ENCODE measurements at places on chromosomes 2 and 18.
A peak's percentile ranks its signal among the peaks of the same experiment; 100 is the strongest.

DNA sequence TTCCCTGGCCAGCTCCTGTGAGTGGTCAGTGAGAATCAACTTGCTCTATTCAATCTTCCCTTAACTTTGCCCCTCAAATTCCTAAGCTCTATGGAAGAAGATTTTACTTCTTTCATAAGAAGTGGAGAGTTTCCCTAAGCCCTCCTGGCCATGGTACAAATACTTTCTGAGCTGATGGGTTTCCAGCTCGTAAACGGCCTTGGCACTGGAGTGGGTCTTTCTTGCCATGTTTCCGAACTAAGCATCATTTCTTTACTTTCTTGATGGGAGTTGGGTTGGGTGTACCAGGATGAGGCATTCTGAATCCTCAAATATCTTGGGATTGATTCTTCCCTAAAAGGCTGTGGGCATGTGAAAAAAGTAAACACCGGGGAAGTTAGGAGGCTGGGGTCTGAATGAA is 72.5 kb downstream of the ACKR3 start:
- no peak for DNase-seq

GRCh38 chr18:35998967-35999366 is 26.5 kb downstream of the RMP24 start:
- no peak for DNase-seq

DNA sequence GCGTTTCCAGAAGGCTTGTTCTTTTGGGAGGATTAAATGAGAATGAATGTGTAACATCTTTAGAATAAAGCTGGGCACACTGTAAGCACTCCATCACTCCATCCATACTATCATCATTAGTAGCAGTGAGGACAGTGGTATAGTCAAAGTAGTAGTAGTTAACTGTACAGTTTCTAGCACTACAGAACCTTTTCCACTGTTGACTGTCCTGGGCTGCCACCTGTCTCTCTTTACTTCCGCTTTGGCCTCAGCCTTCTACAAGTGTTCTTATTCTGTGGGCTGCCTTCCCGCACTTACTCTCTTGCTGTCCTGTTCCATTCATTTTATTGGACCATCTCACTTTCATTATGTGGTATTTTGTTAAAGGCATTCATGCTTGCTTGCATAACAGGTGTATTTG is 3.3 kb downstream of the SLC9A2 start:
- no peak for DNase-seq

DNA sequence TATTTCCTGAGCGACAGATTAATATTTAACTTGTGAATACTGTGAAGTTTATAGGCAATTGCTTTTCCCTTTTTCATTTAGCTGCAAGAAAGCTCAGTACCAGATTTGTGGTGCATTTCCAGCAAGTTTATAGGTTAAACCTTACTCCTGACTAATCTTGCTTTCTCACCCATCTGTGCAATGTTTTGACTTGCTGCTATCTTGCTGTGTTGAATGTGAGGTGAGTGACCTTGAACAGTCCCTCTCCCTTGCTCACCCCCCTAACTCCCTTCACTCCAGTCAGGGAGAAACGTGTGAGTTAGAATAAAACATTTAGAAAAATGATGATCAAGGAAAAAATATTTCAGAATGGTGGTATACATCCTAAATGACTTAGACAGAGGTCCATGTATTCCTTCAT is 39.8 kb upstream of the PARD3B start:
- DNase-seq = no peak

- no peak for DNase-seq
Observed at GRCh38 chr18:48153613-48154481, 223.4 kb upstream of the SMAD2 start.

DNA sequence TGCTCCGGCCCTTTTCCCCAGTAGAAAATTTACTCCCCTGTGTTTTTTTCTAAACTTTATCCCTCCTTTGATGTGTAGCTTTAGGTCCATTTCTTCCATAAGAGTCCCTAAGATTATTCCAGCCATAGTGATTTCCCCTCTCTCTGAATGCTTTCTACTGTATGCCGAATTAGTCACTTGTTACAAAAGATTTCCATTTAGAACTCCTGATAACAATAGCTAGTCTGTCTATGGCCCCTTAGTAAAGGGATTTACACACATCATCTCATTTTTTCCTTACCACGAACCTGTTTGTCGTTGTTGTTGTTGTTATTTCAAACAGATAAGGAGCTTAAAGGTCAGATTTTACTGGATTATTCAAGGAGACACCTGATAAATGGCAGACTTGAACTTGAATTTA is 256.1 kb downstream of the PAX3 start:
- no peak for DNase-seq

DNA sequence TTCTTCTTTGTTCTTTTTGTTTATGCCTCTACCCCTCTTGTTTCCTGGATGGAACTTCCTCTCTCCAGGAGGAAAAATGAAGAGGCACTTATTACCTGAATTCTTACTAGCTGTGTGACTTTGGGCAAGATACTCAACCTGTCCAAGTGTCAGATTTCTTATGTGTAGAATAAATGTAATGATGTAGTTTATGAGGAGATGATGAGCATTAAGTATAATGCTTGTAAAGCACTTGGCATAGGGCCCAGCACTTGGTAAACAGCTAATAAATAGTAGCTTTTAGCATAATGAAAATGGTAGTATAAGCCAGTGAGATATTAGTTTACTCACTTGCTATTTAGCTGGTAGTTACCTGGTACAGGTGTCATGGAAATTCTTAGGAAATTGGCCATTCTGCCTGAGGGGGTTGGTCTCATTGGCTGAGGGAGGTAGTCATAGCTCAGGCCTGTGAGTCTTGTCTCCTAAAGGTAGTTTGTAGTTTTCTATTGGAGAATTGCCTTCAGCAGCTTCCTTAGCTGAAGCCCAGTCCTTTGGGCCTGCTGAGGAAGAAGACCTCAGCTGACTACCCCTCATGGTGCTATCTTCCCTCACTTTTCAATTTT is 133.4 kb upstream of the NABP1 start:
- DNase-seq = no peak

DNA sequence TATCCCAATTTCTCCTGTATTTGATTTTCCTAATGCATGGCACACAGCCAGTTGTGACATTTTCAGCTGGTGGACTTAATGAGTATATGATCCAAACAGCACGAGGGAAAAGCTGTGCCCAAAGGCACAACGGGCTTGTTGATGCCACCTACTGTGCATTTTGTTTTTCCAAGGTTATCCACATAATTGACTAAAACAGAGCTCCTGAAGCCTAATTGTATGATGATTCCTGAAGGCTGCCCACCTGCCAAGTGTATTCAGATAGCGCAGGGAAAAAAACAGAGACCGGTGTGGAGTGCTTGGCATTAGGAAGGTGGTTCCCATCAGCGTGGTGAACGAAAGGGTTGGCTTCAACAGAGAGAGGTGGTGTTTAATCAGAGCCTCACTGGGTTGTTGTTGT is 14.9 kb downstream of the RBMS1 start:
- DNase-seq = no peak

DNA sequence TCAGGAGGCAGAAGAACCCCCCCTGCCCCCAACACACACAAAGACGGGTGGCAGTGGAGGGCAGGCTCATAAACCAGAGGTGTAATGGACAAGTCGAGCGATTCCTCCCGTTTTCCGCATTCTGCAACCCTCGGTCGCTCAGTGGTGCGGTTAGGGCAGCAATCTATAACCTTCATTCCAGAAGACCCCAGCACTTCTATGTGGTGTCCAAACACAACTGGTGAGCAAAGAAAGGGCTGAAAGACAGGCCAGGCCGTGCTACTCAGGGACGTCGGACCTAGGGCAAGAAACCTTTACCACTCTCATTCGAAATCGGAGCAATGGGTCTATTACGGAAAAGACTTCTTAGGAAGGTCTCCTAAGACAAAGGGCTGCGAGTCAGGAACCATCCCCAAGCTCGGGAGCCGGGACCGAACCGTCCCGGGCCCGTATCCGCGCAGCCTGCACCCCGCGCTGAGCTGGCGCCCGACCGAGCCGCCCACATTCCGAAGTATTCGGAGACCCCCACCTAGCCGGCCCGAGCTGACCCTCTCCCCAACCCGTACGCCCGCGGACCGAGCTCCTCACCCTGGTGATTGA is 568 bp downstream of the ARL5A start:
- DNase-seq = peak; percentile 74

DNA sequence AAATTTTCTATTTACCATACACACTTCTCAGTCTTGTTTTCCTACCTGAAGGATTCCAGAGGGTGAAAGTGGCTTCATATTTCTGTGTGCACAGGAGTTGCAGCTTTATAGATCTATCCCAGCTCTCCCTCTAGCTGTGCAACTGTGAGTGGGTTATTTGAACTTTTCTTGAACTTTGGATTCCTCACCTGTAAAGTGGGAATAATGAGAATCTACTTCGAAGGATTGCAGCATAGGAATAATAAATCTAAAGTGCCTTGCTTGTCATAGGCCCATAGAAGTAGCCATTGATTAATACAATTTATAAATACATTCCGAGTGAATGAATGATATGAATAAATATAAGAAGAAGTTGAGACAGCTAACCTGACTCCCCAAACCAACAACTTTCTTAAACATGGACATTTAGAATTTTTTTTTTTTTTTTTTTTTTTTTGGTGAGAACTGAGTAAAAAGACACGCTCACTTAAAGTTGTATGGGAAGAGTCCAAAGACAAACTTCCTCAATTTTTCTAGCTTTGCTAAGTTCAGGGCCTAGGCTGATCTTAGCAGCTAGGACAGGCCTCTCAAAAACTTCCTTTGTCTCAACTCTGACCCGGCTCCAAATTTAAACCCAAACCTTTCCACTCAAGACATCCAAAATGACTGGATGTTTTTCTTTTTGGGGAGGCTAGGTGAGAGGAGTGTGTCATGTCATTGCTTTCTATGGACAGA is 203.3 kb upstream of the FBXO11 start:
- DNase-seq = no peak

GRCh38 chr2:157421331-157421944 is 22.5 kb downstream of the CYTIP start:
- DNase-seq = no peak

GRCh38 chr2:235235977-235236767 is 257.7 kb upstream of the AGAP1 start:
- DNase-seq = no peak

GRCh38 chr2:99842451-99842850 is 299.9 kb downstream of the AFF3 start:
- no peak for DNase-seq

- no peak for DNase-seq
Observed at GRCh38 chr2:184589261-184589660, 9.1 kb upstream of the ZNF804A start.

- DNase-seq = no peak
Observed at GRCh38 chr18:79326413-79327198, 69.1 kb upstream of the NFATC1 start.

DNA sequence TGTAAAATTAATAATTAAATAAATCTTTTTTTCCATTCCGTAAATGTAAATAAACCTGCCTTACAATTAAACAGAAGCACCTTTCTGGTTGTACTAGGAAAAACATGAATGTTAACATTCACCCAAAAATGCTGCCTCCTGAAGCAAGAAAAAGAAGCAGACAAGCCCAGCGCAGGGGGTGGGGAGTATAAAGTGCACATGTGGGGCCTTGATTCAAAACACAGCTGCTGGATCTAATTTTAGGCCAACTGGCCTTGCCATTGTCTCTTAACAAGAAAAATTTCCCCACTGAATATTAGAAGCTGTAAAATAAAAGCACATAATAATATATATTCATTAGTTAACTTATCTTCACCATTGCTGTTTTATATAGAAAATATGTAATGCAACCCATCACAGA is 28.3 kb downstream of the TCF4 start:
- no peak for DNase-seq
